Cardiac atrium fibroblast (primary cell): ENCODE measurements at places on chromosomes 7 and 10. TPM values are rescaled to one million over a fixed set of nuclear protein-coding genes. Genes with fewer than 3 reads are reported as not detected.

Gene SUN3
- not detected in 2 replicates for total RNA-seq

Gene RBM33
- total RNA-seq, result 9.2 and 15.0 TPM in 2 replicates

Gene RBP4
- total RNA-seq, result 2.1 TPM in 1 of 2 replicates, not detected in the other

Gene CYP26A1
- total RNA-seq, result not detected in 2 replicates

Gene INHBA
- total RNA-seq, result 1.4 and 2.1 TPM in 2 replicates

Gene OR13A1
- not detected in 2 replicates for total RNA-seq

Gene PTPRE
- 2.0 and 3.7 TPM in 2 replicates for total RNA-seq
